Hippocampal formation (tissue), 2 donors: ENCODE measurements at places on chromosomes 4 and X.
A peak's percentile ranks its signal among the peaks of the same experiment; 100 is the strongest.

DNA sequence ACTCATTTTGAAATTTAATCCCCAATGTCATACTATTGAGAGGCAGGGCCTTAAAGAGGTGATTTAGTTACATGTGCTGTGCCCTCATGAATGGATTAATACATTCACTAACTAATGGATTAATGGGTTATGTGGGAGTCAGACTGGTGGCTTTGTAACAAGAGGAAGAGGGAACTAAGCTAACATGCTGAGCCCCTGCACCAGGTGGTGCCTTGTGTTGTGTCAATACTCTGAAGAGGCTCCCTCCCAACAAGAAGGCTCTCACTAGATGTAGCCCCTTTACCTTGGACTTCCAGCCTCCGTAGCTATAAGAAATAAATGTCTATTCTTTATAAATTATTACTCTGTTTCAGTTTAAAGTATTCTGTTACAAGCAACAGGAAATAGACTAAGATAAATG, 411.9 kb upstream of the EMCN start:
- no peak for DNase-seq

- DNase-seq: no peak
Observed at GRCh38 chr4:24589448-24589847, 5.1 kb upstream of the DHX15 start.

DNA sequence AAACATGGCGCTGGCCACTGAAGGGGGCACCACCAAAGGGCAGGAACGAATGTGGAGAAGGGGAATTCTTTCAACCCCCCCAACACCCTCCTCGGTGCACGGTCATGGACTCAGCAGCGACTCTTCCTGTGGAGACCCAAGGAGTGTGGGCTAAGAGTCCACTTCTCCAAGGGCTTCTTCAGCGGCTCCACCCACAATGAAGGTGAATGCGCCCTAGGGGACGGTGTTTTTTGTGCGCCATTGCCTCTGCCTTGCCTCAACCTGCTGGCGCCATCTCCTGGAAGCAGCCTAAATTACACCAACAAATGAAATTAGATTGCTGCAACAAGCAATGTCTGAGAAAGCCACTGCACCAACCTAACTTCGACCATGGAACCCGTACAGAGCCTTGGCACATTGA, 169.2 kb upstream of the MAGEB18 start:
- no peak for DNase-seq

GRCh38 chrX:21993265-21993664, 38.9 kb upstream of the PHEX start:
- peak; percentile 2 for DNase-seq

GRCh38 chr4:41853973-41854372, 81.3 kb upstream of the TMEM33 start:
- no peak for DNase-seq

DNA sequence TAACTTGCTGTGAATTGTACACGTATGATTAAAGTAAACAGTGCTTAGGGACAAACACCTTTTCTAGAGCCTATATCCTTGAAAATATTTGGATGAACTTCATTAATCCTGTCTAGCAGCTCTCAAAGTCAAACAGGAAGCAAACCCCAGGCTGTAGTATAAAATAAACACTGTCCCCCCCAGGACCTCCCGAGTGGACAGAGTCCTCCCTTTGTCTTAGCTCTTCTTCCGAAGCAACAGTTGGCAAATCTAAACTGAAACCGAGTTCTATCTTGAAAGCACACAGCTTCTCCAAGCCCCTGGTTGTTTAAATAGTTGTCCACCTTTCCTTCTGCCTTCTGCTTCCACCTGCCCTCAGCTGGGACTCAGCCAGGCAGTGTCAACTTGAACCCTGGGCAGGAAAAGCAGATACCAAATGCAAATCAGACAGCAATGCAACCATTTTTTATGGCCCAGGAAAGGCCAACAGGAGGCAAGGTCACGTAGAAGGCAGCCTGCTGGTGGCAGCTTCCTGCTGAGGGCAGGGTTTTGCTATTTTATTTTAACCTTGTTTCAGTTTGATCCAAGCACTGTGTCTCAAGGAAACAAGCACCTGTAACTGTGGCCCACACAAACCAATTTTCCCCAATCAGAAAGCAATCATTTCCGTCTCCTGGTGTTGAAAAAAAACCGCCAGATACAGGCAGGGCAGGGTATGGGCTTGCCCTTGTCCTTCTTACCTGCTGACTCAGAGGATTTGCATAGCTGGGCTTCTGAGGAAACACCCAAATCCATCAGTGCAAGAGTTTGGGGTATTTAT, 110.3 kb upstream of the KIT start:
- no peak for DNase-seq

GRCh38 chr4:4914059-4914820, 54.8 kb downstream of the MSX1 start:
- DNase-seq: no peak

DNA sequence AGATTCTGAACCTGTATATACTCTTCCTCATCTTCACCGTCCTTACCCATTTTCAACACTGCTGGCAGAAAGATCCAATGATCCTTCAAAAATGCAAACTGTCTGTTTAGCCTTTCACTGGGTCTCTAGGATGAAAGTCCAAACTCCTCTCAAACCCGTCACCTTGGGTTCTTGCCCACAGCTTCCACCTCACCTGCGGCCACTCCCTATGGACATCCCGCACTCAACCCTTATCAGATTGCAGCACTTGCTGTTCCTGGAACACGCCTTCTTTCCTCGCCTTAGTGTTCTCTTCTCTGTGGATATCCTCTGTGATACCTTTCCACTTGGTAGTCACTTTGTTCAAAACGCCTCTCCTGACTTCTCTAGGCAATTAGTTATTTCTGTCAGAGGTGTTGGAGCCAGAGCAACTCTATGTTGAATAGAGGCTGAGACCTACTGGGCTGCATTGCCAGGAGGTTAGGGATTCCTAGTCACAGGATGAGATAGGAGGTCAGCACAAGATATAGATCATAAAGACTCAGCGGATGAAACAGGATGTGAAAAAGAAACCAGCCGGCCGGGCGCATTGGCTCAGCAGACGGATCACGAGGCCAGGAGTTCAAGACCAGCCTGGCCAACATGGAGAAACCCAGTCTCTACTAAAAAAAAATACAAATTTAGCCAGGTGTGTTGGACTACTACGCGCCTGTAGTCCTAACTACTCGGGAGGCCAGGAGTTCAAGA, 4.2 kb upstream of the NOCT start:
- no peak for DNase-seq

GRCh38 chr4:129545599-129546278, 449.8 kb downstream of the C4orf33 start:
- no peak for DNase-seq

DNA sequence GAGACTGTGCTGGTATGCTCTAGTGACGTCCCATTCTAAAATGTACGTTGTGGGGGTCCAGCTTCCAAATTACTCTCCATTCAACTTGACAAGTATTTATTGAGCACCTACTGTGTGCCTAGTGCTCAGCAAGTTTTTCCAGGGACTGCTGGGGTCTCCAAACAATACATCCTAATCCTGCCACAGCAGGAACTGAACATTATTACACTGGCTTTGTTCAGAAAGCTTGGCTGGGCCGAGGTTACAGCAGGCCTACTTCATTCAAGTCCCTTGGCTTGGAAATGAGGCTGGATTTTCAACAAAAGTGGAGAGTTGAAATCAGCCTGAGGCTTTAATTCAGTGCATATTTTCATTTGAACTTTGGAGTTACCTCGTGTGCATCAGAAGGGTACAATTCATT, 78.0 kb downstream of the GUCY2F start:
- no peak for DNase-seq

GRCh38 chrX:38898261-38898660, 97.0 kb downstream of the MID1IP1 start:
- no peak for DNase-seq

GRCh38 chrX:136710325-136710951, 62.5 kb downstream of the CD40LG start:
- no peak for DNase-seq

DNA sequence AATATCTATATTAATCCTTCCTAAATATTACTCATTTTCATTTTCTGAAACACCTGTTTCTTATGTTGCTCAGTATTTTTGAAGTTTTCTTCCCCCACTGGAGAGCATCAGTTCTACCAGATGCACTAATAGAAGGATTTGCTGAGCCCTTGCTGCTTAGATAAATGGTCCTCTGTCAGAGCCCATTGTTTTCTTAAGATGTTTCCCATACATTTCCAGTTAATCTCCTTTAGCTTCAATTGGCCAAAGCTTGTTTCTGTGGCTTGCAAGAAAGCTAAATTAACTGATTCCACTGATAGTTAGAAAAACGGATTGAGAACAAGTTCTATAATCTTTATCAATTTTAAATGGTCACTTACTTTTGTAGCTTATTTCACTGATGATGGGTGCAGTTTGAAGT, 1425.5 kb downstream of the PCDH18 start:
- no peak for DNase-seq

DNA sequence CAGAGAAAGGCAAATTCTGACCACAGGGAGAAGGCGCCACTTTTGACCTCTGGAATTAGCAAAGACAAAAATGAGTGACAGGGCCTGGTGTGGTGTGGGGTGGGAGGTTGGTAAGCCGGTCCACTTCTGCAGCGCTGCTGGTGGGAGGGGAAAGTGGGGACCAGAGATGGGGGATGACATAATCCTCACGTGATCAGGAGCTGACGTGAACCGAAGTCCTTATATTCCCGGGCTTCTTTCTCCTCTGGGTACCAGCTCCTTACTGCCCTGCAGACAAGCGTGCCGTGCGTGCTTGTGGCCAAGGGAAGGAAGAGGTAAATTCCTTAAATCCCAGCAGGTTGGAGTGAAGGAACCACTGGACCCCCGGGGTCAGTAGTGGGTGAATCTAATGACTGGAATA, at the start of gene TCEAL7:
TSS of gene TCEAL7 (plus strand) at position 249 of the 400 bp plus-strand sequence. CDS start 1,165 bp downstream, outside the sequence.
- peak; percentile 58 for DNase-seq

- DNase-seq: no peak
Observed at GRCh38 chr4:156958276-156959074, 13.1 kb downstream of the PDGFC start.

GRCh38 chr4:93444860-93445259, 383.7 kb upstream of the ATOH1 start:
- DNase-seq: no peak

GRCh38 chr4:92303621-92304027, at the start of gene GRID2:
Gene GRID2 (plus strand): TSS chr4:92303966.
- peak; percentile 82 for DNase-seq

DNA sequence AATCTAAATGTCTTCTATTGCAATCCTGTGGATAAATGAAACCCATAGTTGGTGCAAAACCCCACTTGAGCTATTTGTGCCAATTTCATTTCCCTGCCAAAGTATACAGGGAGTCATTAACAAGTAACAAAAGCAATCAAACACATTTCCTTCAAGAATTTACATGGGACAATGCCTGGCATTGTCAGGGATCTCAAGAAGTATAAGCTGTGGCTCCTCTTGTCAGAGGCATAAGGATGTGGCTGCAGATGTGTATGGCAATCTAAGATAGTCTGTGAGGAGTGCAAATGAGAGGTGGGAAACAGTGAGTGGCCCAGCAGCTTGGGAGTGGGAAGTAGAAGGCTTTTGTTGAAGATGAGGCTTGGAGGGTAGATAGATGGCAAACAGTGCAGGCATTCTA, 58.0 kb upstream of the SCML1 start:
- DNase-seq: no peak

DNA sequence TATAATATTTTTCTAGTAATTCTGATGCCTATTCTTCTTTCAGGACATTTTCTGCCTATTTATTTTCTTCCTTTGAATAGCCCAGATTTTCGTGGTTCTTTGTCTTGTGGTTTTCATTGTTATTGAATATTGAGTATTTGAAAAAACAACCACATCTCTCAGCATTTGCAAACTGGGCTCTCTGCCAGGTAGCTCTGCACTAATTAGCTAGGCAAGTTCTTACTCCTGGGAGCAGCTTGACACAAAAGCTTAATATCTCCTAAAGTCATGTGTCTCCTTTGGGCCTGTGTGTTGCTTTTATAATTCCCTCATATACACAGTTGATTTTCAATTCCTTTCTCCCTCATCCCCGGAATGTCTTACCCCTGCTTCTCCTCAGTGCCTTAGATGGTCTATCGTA, 413.5 kb upstream of the GRIA3 start:
- no peak for DNase-seq

GRCh38 chrX:9369802-9370291, 95.0 kb upstream of the TBL1X start:
- DNase-seq: no peak

DNA sequence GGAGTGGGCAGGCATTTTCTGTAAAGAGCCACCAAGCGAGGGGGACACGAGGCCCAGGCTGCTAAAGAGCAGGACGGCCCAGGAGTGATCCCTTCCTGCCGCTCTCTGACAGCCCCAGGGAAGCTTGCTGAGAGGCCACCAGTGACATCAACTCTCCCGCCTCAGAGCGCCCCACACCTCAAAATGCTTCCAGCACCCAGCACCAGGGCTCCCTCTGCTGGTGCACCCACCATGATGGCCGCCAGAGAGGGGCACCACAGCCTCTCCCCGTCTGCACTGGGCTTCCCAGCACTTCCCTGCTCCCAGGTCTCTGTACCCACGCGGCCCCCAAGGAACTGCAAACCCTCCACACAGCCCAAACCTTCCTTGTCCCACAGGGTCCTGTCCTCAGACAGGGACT, 40.4 kb downstream of the GAK start:
- DNase-seq: no peak

DNA sequence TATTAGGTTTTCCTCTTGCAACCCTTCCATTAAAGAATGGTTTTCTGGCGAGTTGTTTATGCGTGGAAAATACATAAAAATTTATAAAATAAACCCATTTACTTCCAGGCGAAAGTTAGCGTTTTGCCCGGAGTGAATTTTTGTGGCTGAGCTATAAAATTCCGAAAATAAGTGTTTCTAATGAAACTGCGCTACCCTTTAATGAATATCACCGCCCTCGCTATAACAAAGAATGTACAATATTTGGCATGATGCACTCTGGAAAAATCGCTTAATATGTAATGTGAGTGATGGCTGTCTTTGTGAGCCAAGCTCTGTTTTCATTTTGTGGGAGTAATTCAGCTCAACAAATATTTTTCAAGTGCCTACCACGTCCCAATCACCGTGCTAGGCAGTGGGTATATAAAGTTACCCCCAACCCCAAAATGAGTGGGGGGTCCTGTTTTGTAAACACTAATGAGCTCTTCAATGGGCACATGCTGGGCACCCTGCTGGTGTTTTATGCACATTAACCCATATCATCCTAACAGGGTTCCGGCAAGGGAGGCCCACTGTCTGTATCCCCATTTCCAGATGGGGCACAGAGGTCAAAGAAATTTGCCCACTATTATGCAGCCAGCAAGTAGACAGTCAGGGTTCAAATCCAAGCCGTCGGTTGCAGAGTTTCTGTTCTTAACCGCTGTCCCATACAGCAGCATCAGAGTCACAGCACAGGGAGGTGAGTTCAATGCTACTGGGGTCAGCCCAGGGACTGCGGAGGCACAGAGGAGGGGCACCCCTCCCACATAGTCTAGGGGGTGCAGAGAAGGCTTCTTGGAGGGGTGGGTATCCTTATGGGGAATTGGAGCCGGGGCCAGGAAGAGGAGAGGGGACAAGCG, 65.7 kb upstream of the STX18 start:
- no peak for DNase-seq

- DNase-seq: no peak
Observed at GRCh38 chrX:9765737-9766097, at the start of gene GPR143. Gene GPR143 (minus strand): TSS chrX:9765847. CDS start chrX:9765817, 30 bp downstream.

DNA sequence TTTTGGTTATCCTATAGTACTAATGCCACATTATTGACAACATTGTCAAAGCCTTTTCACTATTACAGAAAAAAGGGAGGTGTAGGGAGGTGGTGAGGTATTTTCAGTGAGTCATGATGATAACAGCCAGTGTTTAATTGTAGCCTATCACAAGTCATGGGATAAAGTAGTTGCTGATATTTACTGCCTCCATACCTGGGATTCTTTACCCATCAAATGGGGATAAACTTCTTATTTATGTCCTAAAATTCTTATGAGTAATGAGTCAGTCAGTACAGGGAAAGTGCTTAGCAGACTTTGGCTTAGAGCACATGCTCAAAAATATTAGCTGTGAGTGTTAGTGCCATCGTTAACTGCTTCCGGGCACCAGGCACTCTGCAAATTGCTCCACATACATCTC, 25.7 kb downstream of the ADGRG2 start:
- no peak for DNase-seq
